Breast epithelium (tissue), 4 donors: ENCODE measurements at places on chromosomes 16 and 17.

DNA sequence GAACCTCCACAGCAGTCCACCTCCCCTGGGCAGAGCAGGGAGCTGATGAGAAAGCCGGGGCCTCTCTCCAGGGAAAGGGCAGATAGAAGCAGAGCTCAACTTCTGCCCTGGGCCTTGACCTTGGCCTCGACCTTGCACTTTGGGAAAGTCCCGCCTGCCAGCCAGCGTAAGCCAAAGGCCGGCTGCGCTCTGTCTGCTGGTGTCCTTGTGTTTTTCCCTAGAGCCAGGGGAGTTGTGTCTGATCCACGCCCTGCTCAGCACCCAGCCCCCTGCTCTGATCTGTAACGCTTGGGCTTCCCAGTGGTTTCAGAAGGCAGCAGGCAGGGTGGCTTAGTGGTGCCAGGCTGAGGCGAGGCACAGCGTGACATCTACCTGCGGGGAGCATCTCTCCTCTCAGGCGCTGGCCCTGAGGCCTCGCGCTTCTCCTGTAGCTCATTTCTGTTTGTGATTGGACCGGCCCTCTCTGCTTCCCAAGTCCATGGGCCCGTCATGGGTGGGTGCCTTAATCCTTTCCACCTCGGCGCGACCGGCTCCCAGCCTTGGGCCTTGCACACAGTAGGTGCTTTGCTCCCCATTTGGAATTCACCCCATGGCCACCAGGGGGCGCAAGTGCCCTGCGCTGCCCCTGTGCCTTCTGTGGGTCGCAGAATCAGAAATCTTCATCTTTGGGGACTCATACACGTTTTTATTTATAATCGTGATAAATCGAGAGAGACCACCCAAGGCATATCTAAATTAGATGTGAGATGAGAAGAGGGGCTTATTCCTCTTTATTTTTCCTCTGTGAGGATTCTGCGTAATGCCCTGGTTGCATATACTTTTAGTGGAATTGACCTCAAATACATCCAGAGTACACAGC, 24.2 kb downstream of the SGSH start:
- no peaks in the 10 kb centered on the region for H3K4me1 ChIP-seq
- H3K27me3 ChIP-seq = no peaks in the 10 kb centered on the region
- no peak overlapping the region for H3K27ac ChIP-seq
- DNase-seq = no peak
- no peak overlapping the region for H3K4me3 ChIP-seq

DNA sequence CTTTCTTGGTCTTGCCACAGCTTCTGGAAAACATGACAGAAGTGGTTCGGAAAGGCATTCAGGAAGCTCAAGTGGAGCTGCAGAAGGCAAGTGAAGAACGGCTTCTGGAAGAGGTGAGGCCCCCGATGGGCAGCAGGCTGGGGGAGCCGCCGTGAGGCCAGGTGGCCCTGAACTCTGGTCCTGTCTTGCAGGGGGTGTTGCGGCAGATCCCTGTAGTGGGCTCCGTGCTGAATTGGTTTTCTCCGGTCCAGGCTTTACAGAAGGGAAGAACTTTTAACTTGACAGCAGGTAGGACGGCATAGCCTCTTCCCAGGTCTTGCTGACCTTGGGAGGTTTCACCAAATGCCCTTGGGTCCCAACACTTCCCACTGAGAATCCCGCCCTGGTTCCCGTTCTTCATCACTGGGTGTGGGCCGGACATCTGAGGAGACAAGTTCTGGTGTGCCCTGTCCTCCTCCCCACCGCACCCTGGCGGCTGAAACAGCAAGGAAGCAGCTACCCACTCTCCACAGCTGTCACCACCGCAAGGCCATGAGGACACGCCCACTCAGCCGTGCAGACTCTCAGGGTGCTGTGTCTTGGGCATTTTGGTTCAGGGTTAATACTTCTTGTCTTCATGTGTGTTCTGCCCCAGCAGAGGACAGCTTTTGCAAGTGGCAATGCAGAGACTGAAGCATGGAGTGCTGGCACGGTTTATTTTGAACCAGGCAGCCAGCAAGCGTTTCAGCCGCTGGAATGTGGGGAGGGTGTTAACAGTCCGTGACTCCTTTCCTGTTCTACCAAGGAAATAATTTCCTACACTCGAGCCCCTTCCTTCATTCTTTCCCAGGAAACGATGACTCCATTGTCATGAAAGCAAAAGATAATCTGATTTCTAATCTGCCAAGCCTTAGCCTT, 21.4 kb downstream of the NTAN1 start:
- H3K27me3 ChIP-seq = no peaks in the 10 kb centered on the region
- peaks cover 23% of the 10 kb centered on the region for H3K36me3 ChIP-seq
- peak overlapping the region; percentile 53 for H3K27ac ChIP-seq
- no peaks in the 10 kb centered on the region for H3K4me1 ChIP-seq

- no peaks in the 10 kb centered on the region for H3K36me3 ChIP-seq
- peak; percentile 53 for DNase-seq
- H3K27me3 ChIP-seq = no peaks in the 10 kb centered on the region
- no peak overlapping the region for H3K4me3 ChIP-seq
- H3K27ac ChIP-seq = peak overlapping the region; percentile 11
- H3K4me1 ChIP-seq = no peaks in the 10 kb centered on the region
Measured at GRCh38 chr17:60941028-60941427, 263.4 kb downstream of the BCAS3 start.

- H3K27ac ChIP-seq = no peak overlapping the region
- no peaks in the 10 kb centered on the region for H3K27me3 ChIP-seq
- H3K4me1 ChIP-seq = no peaks in the 10 kb centered on the region
- no peak for DNase-seq
- no peaks in the 10 kb centered on the region for H3K36me3 ChIP-seq
- no peak overlapping the region for H3K4me3 ChIP-seq
Measured at GRCh38 chr16:26178298-26178697, 486.5 kb downstream of the HS3ST4 start.

DNA sequence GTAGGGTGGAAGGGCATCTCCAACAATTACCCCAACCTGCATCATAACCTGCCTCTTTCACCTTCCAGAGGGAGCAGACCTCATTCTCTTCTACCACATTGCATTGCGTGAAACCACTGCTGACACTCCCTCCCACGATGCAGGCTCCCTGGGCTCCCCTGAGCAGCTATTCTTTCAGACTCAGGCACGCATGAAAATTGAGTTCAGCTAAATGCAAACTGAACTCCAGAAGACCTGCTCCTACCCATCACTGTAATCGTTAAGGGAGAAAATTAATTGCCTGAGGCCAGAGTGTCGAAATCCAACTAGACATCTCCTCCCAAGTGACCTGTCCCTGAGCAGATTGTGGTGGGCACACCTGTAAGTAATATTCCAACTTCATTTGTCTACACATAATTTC, 186.0 kb downstream of the GRIN2A start:
- DNase-seq = no peak

- no peak overlapping the region for H3K27ac ChIP-seq
- no peaks in the 10 kb centered on the region for H3K36me3 ChIP-seq
- no peaks in the 10 kb centered on the region for H3K4me1 ChIP-seq
- H3K4me3 ChIP-seq = no peak overlapping the region
Measured at GRCh38 chr17:46202424-46202823, 9.2 kb upstream of the KANSL1 start.

DNA sequence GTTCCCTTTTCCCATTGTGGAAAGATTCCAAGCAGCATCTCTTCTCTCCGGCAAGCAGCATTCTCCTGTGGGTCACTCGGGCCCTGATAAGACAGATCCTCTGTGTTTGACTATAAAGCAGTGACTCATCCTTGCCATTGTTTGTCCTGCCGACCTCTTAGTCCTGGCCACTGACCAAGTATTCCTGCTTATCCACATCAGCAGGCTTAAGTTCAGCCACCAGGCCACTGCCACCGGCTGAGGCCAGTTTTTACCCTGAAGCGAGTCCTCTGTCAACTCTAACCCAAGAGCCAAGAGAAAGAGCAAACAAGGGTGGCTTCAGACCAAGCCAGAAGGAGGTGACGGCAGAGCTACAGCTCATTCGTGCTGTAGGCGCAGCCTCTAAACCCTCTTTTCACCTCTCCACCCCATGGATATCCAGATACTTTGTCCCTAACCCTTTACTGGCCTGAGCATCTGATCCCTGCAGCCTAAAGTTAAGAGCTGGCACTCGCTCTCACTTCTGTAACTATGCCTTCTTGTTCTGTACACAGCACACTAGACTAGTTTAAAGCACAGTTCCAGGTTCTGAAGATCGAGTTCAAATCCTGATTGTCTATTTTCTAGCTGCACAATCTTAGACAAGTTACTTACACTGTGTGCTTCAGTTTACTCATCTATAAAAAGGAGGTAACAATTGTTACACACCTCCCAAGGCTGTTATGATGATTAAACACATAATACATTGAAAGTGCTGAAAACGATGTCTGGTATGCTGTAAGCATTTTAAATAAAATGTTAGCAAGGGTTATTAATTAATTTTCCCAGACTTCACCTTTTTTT, 31.0 kb downstream of the SOX9 start:
- no peaks in the 10 kb centered on the region for H3K36me3 ChIP-seq
- peaks cover 13% of the 10 kb centered on the region for H3K4me1 ChIP-seq
- no peaks in the 10 kb centered on the region for H3K27me3 ChIP-seq
- peak; percentile 79 for DNase-seq

DNA sequence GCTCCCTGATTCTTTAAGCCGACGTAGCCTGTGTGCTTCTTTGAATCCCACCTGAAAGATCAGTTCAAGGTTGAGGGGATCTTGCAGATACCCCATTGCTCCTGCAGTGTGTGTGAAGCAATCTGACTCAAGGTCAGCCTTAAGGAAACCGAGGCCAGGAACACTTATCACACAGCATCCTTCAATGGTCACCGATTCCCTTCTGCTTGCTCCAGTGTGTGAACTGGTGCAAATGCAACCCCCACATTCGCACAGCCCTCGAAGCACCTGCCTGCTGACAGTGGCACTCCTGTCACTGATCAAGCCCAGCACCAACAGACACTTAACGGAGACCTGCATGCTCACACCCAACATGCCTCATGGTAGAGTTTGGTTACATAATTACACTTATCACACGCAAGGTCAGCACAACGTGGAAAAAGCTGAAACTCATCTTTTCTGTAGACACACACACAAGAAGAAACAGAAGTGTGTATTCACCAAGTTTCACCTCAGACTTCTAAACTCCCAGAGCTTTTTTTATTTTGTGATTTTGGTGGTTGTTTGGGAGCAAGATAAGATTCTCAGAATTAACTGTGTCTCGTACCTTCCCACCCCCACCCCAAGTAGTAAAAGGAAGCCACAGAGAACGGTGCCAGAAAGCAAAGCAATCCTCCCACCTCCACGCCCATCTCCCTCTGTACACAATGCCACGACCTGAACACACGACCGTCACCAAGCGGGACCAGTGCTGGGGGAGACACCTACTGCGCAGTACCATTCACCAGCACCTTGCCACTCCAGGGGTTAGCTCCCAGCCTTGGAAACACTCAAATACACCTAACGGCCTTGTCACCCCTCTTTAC, 37.2 kb downstream of the LITAFD start:
- no peaks in the 10 kb centered on the region for H3K4me1 ChIP-seq
- no peak overlapping the region for H3K27ac ChIP-seq
- H3K27me3 ChIP-seq = no peaks in the 10 kb centered on the region
- no peak for DNase-seq
- H3K36me3 ChIP-seq = peaks cover 7% of the 10 kb centered on the region

DNA sequence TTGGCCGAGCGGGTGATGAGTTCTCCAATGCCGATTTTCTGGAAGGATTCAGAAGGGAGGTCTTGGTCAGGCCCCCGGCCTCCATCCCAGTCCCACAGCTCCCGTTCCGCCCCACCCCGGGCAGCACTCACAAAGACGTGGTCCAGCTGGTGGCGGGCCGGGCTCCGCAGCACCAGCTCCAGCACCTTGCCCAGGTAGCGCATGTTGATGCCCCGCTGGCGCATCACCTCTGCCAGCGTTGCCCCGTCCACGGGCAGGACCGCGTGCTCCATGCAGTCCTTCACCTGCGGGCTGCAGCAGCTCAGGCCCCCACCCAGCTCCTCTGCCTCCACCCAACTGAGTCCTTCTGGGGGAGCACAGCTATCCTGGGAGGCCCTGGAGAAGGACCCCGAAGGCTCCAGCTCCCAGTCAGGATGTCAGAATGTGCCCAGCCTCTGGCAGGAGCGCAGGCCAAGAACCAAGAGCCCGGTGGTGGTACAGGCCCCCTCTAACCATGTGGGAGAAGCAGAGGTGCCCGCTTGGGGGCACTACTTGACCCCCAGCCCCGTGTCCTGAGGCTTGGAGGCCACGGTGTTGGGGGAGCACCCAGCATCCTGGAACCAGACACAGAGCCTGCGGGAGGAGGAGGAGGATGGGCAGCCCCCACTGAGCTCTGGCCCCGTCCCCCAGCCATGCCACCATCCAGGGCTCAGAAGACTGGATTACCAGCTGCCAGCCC, 16.2 kb downstream of the CLUH start:
- no peaks in the 10 kb centered on the region for H3K27me3 ChIP-seq
- H3K4me3 ChIP-seq = no peak overlapping the region
- no peak overlapping the region for H3K27ac ChIP-seq
- H3K36me3 ChIP-seq = peaks cover 17% of the 10 kb centered on the region
- no peaks in the 10 kb centered on the region for H3K4me1 ChIP-seq

GRCh38 chr17:74578979-74579378, 11.7 kb upstream of the CD300H start:
- H3K27me3 ChIP-seq = peaks cover 9% of the 10 kb centered on the region
- no peaks in the 10 kb centered on the region for H3K4me1 ChIP-seq

- peak overlapping the region; percentile 25 for H3K27ac ChIP-seq
- DNase-seq = no peak
- H3K4me3 ChIP-seq = no peak overlapping the region
- no peaks in the 10 kb centered on the region for H3K36me3 ChIP-seq
- no peaks in the 10 kb centered on the region for H3K27me3 ChIP-seq
Measured at GRCh38 chr17:50518384-50519023, 10.3 kb downstream of the MYCBPAP start.

DNA sequence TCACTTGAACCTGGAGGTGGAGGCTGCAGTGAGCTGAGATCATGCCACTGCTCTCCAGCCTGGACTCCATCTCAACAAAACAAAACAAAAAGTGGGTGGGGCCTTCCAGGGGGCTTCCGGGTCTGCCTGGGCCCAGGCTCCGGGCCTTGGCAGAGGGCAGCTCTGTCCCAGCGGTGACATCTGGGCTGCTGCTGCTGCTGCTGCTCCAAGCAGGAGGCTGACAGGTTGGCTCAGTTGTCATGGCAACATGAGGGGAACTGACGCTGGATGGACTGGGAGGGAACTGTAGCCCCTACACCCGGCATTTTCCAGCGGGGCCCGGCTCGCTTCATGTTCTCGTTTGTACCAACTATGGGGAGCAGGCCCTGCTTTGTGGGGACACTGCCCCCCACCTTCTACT, 4.0 kb downstream of the BAIAP3 start:
- H3K36me3 ChIP-seq = no peaks in the 10 kb centered on the region
- no peak for DNase-seq
- H3K4me1 ChIP-seq = peaks cover 15% of the 10 kb centered on the region
- H3K27me3 ChIP-seq = peaks cover 6% of the 10 kb centered on the region
- no peak overlapping the region for H3K4me3 ChIP-seq
